ENCODE measurements at places on chromosomes 5 and 9. TPM values are rescaled to one million over a fixed set of nuclear protein-coding genes. Genes with fewer than 3 reads are reported as not detected.
A peak's percentile ranks its signal among the peaks of the same experiment; 100 is the strongest.

- peak; percentile 62 for DNase-seq
Measured at GRCh38 chr9:4086119-4087090, 213.5 kb downstream of the GLIS3 start.

Gene EXOSC2
- 23.7 TPM for polyA plus RNA-seq

Gene NR5A1
- not detected for polyA plus RNA-seq

GRCh38 chr5:119596046-119596445, 33.3 kb upstream of the FAM170A start:
- DNase-seq: no peak

GRCh38 chr5:154098465-154098864, 59.7 kb downstream of the MFAP3 start:
- DNase-seq: no peak

DNA sequence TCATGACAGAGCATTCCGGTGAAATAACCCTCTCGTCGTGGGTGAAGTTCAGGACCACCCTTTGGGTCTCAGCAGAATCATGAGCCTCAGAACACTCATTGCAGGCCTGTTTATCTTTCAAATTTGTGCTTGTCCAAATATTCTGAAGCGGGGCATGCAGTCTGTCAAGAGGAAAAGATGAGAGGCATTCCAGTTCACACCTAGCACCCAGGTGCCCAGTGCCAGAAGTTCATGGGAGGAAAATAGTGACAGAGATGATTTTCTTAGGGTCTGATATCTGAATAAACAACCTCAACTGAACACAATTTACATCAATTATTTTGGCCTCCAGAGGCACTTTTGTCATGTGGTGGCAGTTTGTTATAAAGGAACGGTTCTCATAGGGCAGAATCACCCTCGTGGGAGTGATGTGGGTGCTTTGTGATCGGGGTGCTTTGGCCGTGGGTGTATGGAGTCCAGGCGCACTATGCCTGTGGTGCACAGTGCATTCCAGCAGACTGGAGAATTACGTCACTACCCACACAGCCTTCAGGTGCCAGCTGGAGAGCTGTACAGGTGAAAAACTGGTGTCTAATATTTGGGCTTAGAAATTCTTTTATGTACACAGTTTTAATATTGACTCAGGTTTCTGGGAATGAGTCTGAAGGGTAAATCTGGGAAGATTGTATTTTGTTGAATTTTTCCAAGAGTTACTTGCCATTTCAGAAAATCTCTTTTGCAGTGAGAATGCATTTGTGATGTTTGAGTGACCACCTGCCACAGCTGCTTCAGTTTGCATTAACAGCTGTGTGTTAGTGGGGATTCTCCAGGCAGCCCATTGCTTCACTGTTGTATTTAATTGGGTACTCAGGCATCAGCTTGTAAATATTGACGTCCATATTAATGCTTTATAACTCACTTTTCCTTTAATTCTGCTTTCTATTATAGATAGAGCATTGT, 289.3 kb downstream of the FANCC start:
- no peak for DNase-seq

GRCh38 chr5:45694255-45694814, 1.8 kb downstream of the HCN1 start:
- peak; percentile 36 for DNase-seq

DNA sequence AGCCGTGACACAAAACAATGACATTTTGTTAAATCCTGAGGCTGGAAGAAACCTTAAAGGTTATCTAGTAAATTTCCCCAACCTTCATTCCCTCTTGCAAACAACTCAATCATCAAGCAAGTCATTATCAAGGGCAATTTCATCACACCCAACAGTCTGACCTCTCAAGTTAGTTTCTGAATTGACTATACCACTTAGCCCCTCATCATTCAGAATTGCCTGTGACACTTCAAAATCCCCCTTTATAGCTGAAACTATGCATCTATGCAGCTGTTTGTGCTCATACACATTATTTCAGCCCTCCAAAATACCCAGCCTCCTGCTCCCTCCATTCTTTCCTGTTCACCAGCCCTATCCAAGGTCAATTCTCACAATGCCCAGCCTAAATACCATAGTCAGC, 24.6 kb downstream of the LPAR1 start:
- no peak for DNase-seq

DNA sequence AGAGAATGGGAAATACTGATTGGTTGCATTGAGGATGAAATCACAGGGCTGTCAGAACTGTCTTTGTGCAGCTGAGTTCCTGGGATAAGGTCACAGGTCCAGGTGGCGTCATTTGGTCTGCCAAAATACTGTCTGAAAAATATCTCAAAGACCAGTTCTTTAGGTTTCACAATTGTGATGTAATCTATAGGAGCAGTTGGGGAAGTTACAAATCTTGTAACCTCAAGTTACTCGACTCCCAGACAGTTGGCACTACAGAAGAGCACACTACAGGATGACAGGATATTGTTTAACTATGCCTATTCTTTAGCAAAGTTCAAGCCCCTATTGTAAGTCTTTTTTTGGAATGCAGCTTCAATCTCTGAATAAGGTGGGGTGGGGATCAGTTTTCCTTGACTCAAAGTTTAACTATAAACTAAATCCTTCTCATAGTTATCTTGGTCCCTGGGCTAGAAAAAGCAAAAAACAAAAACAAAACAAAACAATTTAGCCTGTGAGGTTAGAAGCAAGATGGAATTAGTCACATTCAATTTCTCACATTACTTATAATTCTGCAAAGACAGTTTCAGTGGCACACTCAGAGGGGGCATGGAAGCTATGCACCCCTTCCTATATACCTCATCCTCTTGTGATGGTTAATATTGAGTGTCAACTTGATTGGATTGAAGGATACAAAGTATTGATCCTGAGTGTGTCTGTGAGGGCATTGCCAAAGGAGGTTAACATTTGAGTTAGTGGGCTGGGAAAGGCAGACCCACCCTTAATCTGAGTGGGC, 276.0 kb downstream of the AUH start:
- DNase-seq: no peak
